CD4-positive, alpha-beta T cell treated with Interleukin-6 at 100 ng/mL for 8 hours (primary cell): ENCODE measurements at places on chromosomes 5 and 9.

- no peak for DNase-seq
These were observed 990.2 kb downstream of the CDH12 start for GRCh38 chr5:21862986-21863385.

GRCh38 chr5:128869970-128870369 is 95.3 kb upstream of the SLC27A6 start:
- DNase-seq = no peak

DNA sequence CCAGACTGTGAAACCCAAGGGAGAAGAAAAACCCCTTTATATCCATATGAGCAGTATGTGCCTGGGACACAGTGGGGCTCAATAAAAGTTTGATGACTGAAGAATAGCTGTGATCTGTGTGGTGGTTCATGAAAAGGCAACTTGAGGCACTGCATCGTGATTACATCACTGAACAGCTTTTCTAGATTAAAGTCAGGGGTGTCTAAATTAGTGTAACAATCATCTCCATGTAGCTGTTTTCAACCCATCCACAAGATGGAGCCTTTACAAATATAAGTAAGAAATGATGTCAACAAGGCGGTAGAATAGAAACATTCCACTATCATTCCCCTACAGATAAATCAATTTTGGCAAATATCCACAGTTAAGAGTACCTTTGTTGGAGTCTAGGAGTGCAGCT is 55.5 kb downstream of the PRRC1 start:
- DNase-seq = no peak

DNA sequence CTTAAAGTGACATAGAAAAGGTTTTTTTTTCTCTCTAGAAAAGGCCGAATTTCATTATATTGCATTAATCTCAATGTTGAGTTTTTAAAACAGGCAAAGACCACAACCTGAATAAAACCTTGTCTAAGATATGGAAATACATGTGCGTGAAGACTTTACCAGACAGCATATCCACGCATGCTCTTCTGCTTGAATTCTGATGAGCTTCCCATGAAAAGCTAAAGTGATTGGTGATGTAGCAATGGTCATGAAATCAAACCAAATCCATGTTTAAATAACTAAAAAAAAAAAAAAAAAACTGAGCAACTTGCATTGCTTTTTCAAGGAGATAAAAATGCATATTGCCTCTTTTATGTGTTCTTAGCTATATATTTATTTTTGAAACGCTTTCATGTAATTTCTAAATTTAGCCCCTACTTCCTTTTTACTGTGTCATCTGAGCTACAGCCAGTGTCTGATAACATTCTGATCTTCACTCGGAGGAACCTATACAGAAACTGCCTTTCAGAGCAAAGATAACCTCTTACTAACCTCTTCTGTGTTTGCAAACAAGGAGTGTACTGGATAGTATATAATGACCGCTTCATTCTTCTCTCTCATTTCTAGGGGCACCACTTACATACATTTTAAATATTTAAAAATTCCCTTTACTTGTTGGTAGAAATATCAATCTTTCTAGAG is 179.1 kb upstream of the GNA14 start:
- no peak for DNase-seq

GRCh38 chr5:179821298-179822058 is 773 bp downstream of the SQSTM1 start:
- peak; percentile 89 for DNase-seq

DNA sequence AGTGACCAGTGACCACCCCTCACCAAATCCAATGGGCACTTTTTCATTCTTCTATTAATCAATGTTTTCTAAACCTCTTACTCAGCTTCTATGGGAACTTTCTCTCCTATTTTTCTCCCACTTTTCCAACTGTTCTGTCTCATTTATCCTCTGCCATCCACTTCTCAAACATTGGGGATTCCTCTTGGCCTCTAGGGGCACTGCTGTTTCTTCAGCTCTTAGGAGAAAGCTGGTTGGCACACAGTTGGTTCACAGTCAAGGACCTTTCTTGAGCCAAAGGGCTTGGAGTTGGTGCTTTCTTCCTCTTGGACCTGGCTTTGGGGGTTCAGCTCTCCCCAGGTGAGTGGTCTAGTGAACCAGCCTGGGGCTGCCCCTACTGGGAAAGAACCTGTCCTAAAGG is 112.2 kb upstream of the LHFPL2 start:
- DNase-seq = no peak
